CD4-positive, alpha-beta T cell treated with Interleukin-1 beta for 1 hour (primary cell): ENCODE measurements at places on chromosomes 5 and 9.

GRCh38 chr5:1007221-1007680 is 1.4 kb upstream of the NKD2 start:
- no peak for DNase-seq

GRCh38 chr5:177225798-177226197 is 77.7 kb downstream of the RAB24 start:
- no peak for DNase-seq

GRCh38 chr5:139845846-139846681 is 50.5 kb downstream of the PSD2 start:
- DNase-seq, result no peak

GRCh38 chr5:120456006-120456405 is 8.1 kb upstream of the PRR16 start:
- DNase-seq, result no peak

DNA sequence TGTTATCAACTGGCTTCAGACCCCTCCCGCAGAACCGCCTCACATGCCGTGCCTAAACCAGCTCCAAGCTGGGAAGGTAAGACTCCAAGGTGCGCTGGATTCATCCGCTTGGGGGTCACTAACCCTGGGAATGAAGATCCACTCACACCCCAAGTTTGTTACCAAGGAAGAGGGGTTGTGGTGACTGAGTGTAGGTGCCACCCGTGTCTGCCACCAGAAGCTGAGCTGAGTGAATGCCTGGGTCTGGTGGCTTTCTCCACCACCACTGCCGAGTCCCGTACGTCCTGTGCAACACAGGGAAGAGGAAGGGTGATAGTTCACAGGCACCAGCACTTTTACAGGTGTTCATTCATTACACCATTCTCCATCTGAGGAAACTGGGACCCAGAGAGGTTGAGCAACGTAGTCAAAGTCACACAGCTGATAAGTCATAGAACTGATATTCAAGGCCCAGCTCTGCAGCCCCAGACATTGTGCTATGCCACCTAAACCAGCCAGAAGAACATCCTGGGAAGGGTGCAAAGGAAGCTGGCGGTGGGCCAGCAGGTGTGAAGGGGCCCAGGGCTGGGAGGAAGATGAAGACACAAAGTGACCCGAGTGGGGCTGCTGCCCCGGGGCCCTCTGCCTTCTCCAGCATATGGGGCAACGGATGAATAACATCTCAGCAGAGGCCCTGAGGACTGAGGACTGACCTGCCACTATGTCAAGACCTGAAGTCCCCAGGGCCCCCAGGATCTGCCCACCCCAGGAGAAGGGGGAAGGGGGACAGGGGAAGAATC is 70.9 kb upstream of the PPP1R26 start:
- DNase-seq, result no peak

- DNase-seq, result no peak
Observed at GRCh38 chr5:124745928-124746915, at the start of gene ZNF608. ZNF608 (minus strand) TSS chr5:124746639; CDS start chr5:124744989, 1,650 bp downstream.

DNA sequence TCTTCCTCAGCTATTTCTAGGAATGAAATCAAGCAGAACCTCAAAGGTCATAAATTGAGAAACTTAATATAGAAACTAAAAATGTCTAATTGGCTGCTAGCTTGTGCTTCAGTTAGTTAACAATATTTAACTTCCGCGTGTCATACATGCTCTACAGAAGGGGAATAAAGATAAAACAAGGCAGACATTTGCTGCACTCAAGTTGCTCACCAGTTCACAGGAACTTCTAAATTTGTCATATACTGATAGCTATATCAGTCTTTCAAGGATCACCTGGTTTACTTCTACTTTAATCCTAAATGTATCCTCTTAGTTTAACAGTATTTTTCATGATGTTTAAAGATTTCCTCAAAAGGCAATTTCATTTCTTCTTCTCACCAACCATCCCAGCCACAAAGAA is 8.4 kb downstream of the CCNH start:
- no peak for DNase-seq

DNA sequence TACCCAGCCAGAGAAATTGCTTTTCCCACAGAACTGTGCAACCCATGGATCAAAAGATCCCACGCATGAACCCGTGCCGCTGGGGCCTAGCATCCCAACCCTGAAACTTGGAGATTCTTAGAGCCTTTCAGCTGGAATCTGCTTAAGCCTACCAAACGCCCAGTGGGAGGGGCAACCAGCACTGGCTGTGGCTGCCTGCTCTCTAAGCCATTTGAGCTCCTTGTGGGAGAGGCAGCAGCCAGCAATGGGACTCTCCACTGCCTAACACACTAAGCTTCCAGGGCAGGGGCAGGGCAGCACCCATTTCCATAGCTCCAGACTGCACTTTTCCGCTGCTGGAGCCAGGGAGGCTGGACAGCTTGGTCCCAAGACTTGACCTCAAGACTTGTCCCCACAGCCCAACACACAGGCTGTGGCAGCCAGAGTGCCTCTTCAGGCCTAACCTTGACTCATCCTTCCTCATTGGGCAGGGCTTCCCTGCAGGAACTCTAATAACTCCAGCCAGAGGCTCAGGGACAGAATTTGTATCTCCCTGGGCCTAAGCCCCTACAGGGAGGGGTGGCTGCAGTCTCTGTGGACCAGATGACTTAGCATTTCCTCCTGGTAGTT is 437.4 kb downstream of the MTRR start:
- no peak for DNase-seq

DNA sequence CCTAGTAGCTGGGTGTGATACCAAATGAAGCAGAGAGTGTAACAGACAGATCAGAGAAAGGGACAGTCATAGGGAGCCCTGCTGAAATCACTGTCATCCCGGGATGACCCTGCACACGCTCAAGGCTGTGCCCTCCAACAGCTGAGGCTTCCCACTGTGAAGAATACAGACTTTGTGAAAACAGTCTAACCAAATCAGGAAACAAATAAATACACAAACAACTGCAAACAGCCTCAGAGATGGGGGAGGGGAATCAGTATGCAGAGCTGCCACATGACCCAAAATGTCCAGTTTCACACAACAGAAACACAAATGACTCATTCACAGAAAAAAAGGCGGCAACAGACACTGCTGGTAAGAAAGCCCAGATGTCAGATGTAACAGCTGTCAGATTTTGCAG is 101.9 kb downstream of the ADAMTS2 start:
- no peak for DNase-seq

- DNase-seq, result no peak
Observed at GRCh38 chr5:121797681-121798518, 53.8 kb upstream of the FTMT start.

DNA sequence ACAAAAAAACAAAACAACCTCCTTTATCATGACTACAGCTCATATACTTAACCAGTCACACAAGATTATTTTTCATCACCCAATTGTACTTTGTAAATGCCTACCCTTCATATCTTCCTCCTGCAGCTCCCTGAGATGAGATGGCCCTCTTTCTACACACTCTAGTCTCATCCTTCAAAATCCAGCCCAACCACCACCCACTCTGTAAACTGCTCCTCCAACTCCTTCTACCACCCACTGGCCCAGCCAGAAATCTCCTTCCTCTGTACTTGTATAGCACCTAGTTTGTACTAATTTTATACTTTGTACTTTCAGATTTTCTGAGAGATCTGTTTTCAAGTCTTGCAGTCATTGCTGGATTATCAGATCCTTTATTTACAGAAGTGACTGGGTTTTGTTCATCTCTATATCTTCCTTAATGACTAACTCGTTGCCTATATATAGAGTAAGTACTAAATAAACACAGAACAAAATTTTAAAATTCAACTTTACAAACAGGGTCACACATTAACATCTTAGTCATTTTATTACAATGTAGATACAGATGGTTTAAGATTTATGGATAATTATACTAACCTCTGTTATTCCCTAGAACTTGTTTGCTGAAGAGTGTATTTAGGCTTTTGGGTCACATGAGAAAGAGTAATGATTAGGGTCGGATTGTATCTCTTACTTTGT is 155.7 kb downstream of the NFIB start:
- DNase-seq, result no peak

DNA sequence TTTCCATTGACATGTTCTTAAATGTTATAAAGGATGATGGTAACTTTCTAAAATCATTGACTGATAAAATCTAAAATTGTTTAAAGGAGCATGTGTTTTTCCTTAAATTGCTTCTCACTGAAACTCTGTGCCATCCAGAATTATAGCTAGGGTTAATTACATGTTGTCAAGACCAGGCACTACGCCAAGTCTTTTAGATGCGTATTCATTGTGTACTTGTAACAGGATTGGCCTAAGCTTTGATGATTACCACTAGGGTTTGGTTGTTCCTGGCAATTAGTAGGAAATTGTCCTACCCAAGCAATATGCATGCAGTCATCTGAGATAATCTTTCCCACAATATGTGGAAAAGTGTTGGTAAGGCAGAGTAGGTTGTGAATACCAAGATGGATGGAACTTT is 43.8 kb downstream of the PRKACG start:
- no peak for DNase-seq

- no peak for DNase-seq
Observed at GRCh38 chr9:134282138-134282650, 44.1 kb upstream of the RXRA start.

DNA sequence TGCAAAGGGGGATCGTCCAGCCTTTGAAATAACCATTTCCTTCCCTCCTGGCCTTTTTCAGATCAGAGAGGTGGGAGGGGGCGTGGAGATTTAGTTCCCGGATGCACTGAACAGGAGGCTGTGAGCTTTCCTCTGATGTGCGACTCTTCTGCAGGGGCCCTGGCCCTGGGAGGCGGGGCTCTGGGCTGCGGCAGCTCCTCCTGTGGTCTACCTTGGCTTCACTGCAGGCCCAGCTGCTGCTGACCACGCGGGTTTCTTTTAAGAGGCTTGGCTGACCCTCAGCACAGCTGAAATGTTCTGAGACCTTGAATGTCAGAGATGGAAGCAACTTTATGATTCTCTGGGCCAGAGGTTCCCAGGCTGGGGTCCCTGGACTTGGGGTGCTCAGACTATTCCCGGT is 27.0 kb upstream of the COL15A1 start:
- DNase-seq, result no peak

DNA sequence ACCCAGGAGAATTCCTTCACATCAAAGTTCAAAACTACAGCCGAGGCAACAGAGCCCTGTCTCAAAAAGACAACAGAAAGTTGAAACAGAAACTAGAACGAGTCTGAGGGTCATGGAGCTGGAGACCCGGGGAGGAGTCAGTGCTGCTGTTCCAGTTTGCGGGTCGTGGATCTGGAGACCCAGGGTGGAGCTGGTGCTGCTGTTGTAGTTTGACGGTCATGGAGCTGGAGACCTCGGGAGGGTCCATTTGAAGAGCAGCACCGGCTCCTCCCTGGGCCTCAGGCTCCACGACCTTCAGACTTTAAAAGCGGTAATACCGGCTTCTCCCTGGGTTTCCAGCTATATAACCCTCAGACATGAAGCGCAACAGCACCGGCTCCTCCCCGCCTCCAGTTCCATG is 13.0 kb upstream of the LCN15 start:
- DNase-seq, result no peak

DNA sequence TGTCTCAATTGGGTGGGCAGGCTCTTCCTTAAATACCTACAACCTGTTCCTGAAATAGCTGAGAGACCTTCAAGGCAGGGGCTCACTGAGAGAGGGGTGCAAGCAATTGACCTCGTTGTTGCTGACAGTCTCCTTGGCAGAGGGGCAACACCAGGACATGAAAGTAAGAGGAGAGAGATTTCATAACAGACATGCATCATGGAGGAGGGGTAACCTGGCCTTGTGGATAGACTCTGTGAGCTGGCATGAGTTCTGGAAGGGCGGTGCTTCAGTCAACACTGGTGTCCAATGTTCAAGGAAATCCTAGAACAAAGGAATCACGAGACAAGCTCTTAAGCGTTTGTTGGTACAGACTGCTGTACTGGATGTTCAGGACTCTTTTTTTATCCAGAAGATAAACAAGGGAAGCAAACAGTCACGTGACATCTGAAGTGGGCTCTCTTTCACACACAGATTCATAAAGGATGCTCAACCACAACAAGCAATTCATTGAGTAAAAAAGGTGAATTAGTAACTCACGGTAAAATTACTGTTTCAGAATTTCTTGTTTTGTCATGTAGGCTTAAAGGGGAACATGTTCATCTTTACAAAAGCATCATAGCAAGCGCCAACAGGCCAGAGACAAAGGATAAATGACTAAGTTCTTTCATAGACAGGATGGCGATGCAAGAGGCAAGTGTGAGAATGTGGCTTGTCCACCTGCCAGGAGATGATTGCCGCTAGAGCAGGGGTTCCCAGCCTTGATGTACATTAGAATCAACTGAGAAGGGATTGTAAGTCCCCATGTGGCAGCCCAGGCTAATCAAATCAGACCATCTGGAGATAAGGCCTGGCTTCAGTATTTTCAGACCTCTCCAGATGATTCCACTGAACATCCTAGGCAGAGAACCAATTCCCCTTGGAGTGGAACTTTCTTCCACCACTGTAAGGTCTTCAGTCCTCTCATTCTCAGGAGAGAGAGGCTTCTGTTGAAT is 20.7 kb downstream of the ANKRA2 start:
- no peak for DNase-seq

DNA sequence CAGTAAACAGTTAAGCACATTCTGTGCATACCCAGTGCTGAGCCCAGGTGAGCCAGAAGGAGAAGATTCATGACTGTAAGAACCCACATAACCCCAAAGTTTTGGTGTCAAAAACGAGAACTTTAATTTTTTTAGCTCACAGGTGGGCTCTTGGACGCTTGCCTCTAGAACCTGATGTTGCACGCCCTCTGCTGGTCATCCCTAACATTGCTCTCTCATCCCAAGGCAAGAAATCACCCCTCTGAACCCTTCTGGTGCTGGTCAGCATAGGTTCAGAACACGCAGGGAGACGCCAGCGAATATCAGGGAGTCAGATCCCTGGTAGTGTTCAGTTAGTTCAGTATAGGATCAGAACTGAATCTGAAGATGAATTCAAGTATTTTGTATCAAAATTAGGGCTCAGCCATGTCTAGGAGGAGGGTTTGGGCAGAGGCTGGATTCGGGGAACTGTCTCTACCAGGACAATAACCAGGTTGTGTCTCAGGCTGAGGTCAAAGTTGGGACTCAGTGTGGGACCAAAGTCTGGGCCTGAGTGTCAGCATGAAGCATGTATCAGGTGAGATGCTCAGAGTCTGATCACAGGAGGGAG is 4.1 kb upstream of the DNAJB5 start:
- peak; percentile 58 for DNase-seq

DNA sequence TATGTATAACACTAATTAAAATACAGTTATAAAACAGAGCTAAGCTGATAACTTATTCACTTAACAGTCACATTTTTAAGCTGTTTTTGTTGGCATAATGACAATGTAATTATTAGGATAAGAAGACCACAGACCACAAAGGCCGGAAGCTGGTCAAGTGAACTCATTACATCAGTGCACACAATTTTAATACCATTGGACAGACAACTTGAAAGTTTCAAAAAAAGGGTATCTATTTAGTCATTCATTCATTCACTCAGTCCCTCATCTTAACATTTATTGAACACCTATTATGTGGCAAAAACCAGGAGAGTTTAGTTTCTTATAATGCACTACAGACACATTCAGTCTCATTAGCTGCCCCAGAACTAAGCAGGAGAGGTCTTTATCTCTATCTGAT is 11.6 kb downstream of the ERP44 start:
- no peak for DNase-seq

- DNase-seq, result no peak
Observed at GRCh38 chr9:79446523-79447307, 125.0 kb upstream of the TLE4 start.

GRCh38 chr5:5437227-5438172 is 15.0 kb downstream of the ICE1 start:
- no peak for DNase-seq
